ENCODE measurements at places on chromosomes 7 and 10. TPM values are rescaled to one million over a fixed set of nuclear protein-coding genes. Genes with fewer than 3 reads are reported as not detected.

FXYD4 gene
- not detected for total RNA-seq

PON1 gene
- total RNA-seq, result not detected

AKR1D1 gene
- total RNA-seq, result not detected

SPDYE6 gene
- total RNA-seq, result not detected

CRYGN gene
- total RNA-seq, result not detected

CFAP43 gene
- total RNA-seq, result 0.16 TPM

LIPN gene
- total RNA-seq, result not detected

MMP21 gene
- total RNA-seq, result not detected

- DNase-seq, result no peak
These were observed 1077.8 kb downstream of the KCNMA1 start for GRCh38 chr10:76559892-76560220.

DNA sequence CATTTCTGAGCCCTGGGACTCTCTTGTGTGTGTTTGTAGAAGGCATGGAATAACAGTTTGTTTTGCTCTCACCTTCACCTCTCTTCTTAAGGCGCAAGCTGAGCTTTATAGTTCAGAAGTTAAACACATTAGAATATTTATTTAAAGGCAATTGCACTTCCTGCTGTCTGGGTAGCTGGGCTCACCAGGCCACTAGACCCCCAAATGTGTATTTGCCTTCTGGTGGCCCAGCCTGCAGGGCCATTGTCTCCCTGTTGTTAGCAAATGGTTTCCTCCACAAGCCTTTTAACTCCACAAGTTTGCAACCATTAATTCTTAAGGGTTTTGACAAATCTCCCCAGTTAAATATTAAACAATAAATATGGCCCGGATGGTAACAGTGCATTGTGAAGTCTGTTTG is 31.1 kb upstream of the NEUROD6 start:
- DNase-seq, result no peak

DNA sequence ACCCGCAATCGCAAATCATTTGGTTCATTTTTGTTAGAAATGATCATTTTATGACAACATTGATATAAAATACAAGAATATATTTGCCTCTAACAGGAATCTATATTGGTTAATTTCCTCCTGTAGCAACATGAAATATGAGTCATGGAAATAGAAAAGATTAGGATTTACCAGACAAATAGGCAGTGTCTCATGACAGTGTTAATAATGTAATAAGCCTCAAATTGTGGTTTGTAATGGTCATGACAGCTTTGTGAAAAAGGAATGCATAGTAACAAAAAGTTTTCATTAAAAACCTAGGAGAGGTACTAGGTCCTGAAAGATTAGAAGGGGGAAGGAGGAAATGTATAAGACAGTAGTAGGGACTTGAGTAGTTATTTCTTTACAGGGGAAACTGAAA is 7.9 kb upstream of the SLK start:
- DNase-seq, result no peak

- no peak for DNase-seq
These were observed 61.0 kb downstream of the MET start for GRCh38 chr7:116732788-116733694.

DNA sequence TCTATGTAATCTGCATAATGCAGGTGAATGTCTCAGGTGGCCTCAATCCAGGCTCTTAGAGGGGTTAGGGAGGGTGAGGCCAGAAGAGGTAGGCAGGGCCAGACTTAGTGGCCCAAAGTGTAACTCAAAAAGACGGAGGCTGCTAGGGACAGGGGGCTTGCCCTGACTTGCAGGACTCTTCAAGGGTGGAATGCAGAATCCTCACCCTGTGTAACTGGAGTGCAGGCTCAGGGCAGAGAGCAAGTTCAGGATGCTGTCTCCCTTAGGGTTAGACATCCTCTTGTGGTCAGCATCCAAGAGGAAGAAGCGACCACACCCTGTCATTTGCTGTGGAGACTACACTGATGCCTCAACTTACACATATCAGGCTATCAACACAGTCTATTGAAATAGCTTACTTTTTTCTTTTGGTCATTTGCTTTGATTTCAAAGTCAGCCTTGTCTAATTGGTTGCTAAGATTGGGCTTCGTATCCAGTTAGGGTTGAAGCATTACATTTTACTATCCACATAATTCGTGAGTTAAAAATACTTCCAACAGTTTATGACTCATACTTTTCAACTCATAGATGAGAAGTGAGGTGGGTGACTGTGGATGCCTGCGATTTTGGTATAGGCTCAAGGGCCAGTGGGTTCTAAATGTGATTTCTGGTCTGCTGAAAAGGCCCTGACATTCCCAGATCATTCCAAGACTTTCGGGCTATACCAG is 563.6 kb downstream of the SUGCT start:
- no peak for DNase-seq

GRCh38 chr10:42969147-42969546 is 107.7 kb upstream of the RET start:
- DNase-seq, result no peak

DNA sequence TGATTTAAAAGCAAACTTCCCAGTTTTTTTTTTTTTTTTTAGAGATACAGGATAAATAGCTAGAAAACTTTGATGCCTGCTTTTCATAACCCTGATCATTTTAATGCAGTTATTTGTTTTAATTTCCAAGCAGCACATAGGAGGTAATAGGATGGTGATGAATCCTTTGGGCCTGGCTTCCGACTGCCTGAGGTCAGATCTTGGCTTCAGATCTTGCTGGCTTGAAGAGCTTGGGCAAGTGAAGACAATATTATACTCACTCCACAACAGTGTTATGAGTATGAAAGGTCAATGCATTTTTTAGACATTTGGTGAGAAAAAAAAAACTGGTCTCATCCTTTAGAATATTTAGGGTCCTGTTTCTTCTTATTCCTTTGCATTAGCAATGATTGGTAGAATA is 124.8 kb upstream of the PRKCQ start:
- DNase-seq, result no peak

- no peak for DNase-seq
These were observed 19.1 kb downstream of the GPRIN2 start for GRCh38 chr10:46537309-46537708.

- DNase-seq, result no peak
These were observed 168.4 kb upstream of the CELF2 start for GRCh38 chr10:10849306-10849705.

DNA sequence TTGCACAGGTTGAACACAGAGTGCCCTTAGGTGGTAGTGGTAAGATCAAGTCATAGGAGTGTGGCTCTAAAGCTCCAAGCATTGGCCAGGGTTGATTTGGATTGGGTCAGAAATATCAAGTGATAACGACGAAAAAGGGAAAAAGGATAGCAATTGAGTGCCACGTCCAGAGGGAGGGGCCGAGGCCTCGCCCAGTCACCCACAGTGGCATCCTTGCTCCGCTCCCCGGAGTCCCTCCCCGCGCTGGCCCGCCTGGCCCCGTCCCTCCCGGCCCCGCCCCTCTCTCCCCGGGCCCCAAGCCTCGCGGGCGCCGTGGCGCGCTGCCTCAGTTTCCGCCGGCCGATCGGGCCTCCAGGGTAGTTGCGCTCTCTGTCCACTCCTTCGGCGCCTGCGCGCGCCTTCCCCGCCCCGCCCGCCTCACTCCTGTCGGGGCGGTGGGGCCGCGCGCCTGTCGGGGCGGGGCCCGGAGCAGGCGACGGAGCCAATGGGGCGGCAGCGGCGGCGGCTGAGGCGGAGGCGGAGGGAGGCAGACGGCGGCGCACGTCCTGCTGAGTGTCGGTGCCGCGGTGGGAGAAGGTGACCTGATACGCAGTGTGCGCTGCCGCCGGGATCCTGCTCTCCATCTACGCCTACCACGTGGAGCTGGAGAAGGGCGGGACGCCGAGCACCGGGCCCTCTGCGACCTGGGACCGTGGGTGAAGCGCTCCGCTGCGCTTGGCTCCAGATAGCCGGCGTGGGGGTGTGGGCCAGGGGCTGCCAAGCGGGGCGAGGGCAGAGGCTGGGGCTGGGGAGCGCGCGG is 209.1 kb upstream of the ZNF722 start:
- DNase-seq, result no peak

Data from SJSA1 (cell line).